ENCODE measurements at places on chromosomes 7 and 10.

- H3K27me3 ChIP-seq: no peaks in the 10 kb centered on the region
- no peak overlapping the region for H3K27ac ChIP-seq
- peaks cover 11% of the 10 kb centered on the region for H3K4me1 ChIP-seq
- no peak overlapping the region for H3K4me3 ChIP-seq
- no peak for DNase-seq
Observed at GRCh38 chr10:106655636-106656035, 508.9 kb downstream of the SORCS1 start.

GRCh38 chr10:19961076-19962053, 145.1 kb downstream of the PLXDC2 start:
- H3K36me3 ChIP-seq: no peaks in the 10 kb centered on the region
- no peaks in the 10 kb centered on the region for H3K27me3 ChIP-seq
- H3K4me1 ChIP-seq: peaks cover 35% of the 10 kb centered on the region

DNA sequence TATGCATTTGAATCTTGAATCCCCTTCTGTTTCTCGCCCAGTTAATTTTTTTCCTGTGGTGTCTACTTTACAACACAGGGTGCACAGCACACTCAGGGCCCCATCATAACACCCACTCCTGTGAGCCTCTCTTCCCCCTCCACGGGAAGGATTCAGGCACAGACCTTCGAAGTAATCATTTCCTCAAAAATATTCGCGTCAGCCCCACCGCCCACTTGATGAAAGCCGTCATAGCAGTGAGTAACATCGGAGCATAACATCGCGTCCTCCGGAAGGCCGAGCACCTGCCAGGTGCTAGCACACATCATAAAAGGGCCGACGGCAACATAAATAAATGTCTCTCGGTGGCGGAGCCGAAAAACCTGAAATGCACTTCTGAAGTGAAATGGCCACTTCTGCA, 201.7 kb upstream of the ADARB2 start:
- no peak for DNase-seq
- no peaks in the 10 kb centered on the region for H3K36me3 ChIP-seq
- H3K4me1 ChIP-seq: no peaks in the 10 kb centered on the region
- H3K27ac ChIP-seq: no peak overlapping the region
- H3K27me3 ChIP-seq: no peaks in the 10 kb centered on the region
- no peak overlapping the region for H3K4me3 ChIP-seq

DNA sequence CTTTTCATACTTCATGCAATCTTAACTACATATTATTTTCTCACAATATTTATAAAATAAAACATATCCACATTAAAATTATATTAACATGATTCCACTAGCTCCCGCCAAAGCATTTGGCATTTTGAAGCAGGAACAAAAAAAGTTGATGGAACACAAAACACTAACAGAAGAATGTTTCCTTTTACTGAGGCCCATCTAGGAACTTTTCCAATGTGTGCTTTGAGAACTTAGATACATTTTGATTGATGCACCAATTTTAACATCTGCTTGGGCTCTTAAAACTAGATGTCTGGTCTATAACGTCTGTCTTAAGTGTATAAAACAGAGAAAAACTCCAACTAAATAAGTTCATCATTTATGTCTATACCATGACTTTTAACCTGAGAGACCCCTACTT, 1214.8 kb downstream of the SORCS1 start:
- no peak overlapping the region for H3K27ac ChIP-seq
- H3K4me3 ChIP-seq: no peak overlapping the region
- H3K4me1 ChIP-seq: no peaks in the 10 kb centered on the region
- DNase-seq: no peak

DNA sequence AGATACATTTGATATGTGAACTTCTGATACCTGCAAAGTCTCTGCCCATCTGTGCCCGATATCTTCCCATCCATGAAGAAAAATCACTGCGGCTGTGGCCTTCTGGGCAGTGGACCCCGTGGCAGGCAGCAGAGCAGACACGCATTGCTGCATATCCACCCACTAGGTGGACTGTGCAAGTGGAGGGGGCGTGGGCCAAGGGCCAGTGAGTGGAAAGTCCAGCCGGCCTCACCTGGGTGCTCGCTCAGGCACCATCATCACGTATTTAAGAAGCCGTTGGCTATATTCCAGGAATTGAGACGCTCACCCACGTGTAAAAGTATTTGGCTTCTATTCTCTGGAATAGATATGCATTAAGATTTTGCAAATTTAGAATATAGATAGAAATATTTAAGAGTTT, 30.8 kb upstream of the SLC13A1 start:
- no peak overlapping the region for H3K27ac ChIP-seq
- no peak overlapping the region for H3K4me3 ChIP-seq
- H3K27me3 ChIP-seq: no peaks in the 10 kb centered on the region
- no peaks in the 10 kb centered on the region for H3K4me1 ChIP-seq

DNA sequence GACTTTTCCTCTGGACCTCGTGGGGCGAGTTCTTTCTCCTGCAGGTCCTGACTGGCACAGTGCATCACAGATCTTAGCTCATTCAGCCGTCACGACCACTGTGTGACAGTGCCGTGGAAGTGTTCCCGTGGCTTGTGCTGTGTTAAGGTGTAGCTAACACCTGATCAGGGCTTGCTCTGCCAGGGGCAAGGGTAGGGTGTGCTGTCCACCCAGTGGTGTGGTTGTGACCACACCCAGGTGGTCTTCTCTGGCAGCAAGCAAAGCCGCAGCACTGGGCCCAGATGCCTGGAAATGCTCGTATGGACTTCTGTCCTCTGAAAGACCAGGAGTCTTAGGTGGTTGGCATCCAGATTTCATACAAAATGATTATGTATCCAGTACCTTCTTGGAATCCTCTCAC, 86.2 kb downstream of the GLRX3 start:
- peaks cover 4% of the 10 kb centered on the region for H3K36me3 ChIP-seq
- no peak overlapping the region for H3K27ac ChIP-seq
- H3K4me3 ChIP-seq: no peak overlapping the region
- no peaks in the 10 kb centered on the region for H3K27me3 ChIP-seq
- H3K4me1 ChIP-seq: no peaks in the 10 kb centered on the region
- no peak for DNase-seq

- no peak for DNase-seq
- H3K27ac ChIP-seq: no peak overlapping the region
- H3K27me3 ChIP-seq: no peaks in the 10 kb centered on the region
- H3K4me3 ChIP-seq: no peak overlapping the region
- no peaks in the 10 kb centered on the region for H3K4me1 ChIP-seq
Observed at GRCh38 chr7:118366363-118366762, 141.9 kb downstream of the ANKRD7 start.

- H3K27me3 ChIP-seq: no peaks in the 10 kb centered on the region
- DNase-seq: no peak
- H3K36me3 ChIP-seq: no peaks in the 10 kb centered on the region
Observed at GRCh38 chr7:120740348-120740747, 117.6 kb downstream of the TSPAN12 start.

- DNase-seq: no peak
- no peaks in the 10 kb centered on the region for H3K4me1 ChIP-seq
- H3K4me3 ChIP-seq: no peak overlapping the region
Observed at GRCh38 chr10:20237091-20237570, 420.9 kb downstream of the PLXDC2 start.

Data from GM23338 (cell line).